ENCODE measurements at places on chromosomes 2 and 18.

- no peak for DNase-seq
These were observed 45.9 kb upstream of the ZNF638 start for GRCh38 chr2:71285706-71286105.

DNA sequence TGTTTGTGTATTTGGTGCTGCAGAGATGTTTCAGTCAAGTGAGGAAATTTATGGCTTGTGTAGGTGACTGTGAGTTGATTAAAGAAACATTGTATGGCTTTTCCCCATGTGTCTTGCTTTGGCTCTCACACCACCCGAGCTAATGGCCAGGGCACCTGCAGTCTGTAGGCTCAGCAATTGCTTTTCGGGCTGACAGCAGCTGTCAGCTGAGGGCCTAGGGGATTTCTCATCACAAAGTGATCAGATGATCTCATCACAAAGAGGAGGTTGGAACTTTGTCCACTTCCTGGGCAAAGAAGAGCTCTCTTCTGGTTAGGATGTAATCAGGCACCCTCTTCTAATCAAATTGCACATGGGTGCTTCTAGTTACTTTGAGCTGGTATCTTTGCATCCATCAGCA, 632.2 kb downstream of the SLC4A3 start:
- no peak for DNase-seq

DNA sequence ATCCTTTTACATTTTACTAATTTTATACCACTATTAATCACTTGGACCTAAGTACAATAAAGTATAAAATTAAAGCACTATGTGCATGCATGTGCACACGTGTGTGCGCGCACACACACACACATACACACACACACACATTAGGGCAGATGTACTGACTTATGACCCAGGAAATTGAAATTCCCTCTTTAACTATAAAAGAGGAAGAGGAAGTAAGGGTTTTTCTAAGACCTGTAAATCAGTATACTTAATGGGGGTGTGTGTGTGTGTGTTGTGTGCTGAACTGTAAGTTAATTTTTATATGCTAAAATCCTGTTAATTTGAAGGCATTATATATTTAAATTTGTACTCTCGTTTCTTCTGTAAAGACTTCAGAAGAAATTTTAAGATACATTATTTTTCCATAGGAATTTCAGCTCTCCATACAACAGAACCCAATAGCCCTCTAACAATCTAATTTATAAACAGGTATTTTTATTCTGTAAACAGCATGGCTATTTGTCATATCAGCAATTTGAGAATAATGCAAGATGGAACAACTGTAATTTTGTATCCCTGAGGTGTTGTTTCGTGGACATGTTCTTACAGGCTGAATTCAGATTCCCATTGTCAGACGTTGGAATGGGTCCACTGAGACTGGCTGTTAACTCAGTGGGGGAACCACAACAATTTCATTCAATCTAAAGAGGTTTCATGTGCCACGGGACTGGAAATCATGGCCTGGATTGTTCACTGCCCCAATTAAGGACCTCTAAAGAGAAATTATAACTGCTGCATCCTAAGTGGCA, 90.9 kb downstream of the PLA2R1 start:
- no peak for DNase-seq

- no peak for DNase-seq
These were observed 22.2 kb downstream of the EFR3B start for GRCh38 chr2:25063876-25064660.

DNA sequence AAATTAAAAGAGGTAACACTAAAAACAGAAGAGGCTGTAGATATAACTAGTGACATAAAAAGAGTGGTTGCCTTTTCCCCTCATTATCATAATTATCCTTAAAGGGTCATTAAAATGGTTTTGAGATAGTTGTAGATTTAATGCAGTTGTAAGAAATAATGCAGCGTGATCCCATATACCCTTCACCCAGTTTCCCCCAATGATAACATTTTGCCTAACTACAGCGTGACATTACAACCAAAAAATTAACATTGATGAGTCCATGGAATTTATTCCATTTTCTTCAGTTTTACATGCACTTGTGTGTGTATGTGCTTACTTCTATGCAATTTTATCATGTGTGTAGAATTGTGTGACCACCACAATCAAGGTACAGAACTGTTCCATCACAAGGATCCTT, 13.2 kb upstream of the RMND5A start:
- no peak for DNase-seq

DNA sequence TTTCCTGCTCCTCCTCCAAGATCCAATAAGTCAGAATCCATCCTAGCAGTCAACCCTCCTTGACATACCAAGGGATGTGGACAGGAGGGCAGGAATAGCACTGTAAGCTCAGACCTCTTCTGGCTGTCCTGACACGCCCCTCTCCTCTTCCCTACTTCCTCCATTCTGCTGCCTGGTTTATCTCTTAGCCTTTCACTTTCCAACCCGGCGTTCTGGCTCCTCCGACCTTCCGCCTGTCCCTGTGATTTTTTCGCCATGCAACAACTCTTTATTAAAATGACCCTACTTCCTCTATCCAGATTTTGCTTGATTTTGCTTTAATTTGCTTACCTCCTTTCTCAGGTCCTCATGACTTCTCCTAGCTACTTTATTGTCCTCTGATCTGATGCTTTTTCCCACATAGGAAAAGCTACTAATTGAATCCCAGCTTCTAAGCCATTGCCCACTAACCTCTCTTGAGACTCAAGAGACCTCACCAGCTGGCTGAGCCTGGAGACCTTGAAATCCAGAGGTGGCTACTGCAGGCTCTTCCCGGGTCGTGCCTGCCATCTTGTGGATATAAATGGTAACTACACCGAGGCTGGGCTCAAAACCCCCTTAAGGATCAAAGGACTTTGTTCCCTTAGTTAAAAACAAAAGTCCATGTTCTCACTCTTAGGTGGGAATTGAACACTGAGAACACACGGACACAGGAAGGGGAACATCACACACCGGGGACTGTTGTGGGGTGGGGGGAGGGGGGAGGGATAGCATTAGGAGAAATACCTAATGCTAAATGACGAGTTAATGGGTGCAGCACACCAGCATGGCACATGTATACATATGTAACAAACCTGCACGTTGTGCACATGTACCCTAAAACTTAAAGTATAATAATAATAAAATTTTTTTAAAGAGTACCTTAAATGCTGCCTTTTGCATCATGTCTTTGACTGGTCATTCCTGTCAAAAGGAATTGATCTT, 139.4 kb downstream of the AKAIN1 start:
- DNase-seq, result no peak

- DNase-seq, result no peak
These were observed 26.1 kb upstream of the HNMT start for GRCh38 chr2:137938204-137938603.

- no peak for DNase-seq
These were observed 58.2 kb downstream of the ITGB6 start for GRCh38 chr2:160141912-160142311.

- DNase-seq, result no peak
These were observed 87.3 kb upstream of the OTOS start for GRCh38 chr2:240227538-240228428.

- DNase-seq, result no peak
These were observed 5.5 kb downstream of the SYT4 start for GRCh38 chr18:43271593-43272432.

DNA sequence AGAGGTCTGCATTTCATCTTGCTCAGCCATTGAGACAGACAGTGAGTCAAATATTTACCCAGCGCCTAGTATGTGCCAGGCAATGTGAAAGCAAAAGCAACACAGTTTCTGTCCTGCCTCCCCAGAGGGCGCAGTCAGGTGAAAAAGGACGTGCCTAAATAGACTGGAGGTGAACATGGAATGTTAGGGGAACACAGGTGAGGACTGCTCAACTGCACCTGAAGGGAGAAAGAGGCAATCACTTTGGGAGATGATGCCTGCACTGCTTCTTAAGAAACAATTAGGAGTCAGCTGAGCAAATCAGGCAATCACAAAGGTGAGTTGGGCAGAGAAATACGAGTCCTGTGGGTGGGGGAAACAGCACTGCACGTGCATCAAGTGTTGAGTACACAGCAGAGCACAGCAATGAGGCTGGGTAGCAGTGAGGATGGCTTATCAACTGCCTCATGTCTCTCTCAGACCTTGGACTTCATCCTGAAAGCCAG, 218.3 kb upstream of the SMAD7 start:
- DNase-seq, result peak; percentile 1

GRCh38 chr2:232287316-232287715, 91.2 kb upstream of the ALPP start:
- DNase-seq, result no peak
